ENCODE measurements at places on chromosomes 7 and 10. TPM values are rescaled to one million over a fixed set of nuclear protein-coding genes. Genes with fewer than 3 reads are reported as not detected.

ZNF853 gene
- 6.3 TPM for total RNA-seq

CCDC6 gene
- total RNA-seq = 65.5 TPM

ZNRF2 gene
- 35.9 TPM for total RNA-seq

IGFBP3 gene
- total RNA-seq = 141 TPM

FBXL13 gene
- not detected for total RNA-seq

ORC5 gene
- 14.3 TPM for total RNA-seq

VDAC2 gene
- total RNA-seq = 145 TPM

CFTR gene
- 11.7 TPM for total RNA-seq

OR6V1 gene
- total RNA-seq = not detected

NXPH1 gene
- total RNA-seq = not detected

A1CF gene
- not detected for total RNA-seq

ZNF804B gene
- total RNA-seq = not detected

NRCAM gene
- 2.6 TPM for total RNA-seq

PIK3AP1 gene
- total RNA-seq = 2.2 TPM

ADARB2 gene
- total RNA-seq = 0.72 TPM

PAX4 gene
- not detected for total RNA-seq

ASB10 gene
- not detected for total RNA-seq

SFTPD gene
- 2.4 TPM for total RNA-seq

FXYD4 gene
- not detected for total RNA-seq

TMEM184A gene
- total RNA-seq = 133 TPM

NFE2L3 gene
- 37.9 TPM for total RNA-seq

AEBP1 gene
- 134 TPM for total RNA-seq

MACROH2A2 gene
- total RNA-seq = 11.6 TPM

LRIT1 gene
- 0.19 TPM for total RNA-seq

NUPR2 gene
- 6.1 TPM for total RNA-seq

DPY19L1 gene
- 3.8 TPM for total RNA-seq

DOCK4 gene
- 9.0 TPM for total RNA-seq

CALY gene
- total RNA-seq = not detected

SPDYE11 gene
- total RNA-seq = not detected

ABCC2 gene
- 0.46 TPM for total RNA-seq

ATOH7 gene
- total RNA-seq = 0.38 TPM

KLF14 gene
- total RNA-seq = 0.16 TPM

GSDME gene
- total RNA-seq = 2.3 TPM

LIPJ gene
- not detected for total RNA-seq

CYP2E1 gene
- total RNA-seq = 68.5 TPM

PARD3 gene
- 162 TPM for total RNA-seq

COX19 gene
- total RNA-seq = 16.6 TPM

SPDYE5 gene
- total RNA-seq = 0.17 TPM

VCL gene
- 90.4 TPM for total RNA-seq

OR2A5 gene
- not detected for total RNA-seq

UCMA gene
- total RNA-seq = not detected

POU6F2 gene
- total RNA-seq = 0.36 TPM

PRPS1L1 gene
- total RNA-seq = not detected
